ENCODE measurements at places on chromosomes 12 and 14.

DNA sequence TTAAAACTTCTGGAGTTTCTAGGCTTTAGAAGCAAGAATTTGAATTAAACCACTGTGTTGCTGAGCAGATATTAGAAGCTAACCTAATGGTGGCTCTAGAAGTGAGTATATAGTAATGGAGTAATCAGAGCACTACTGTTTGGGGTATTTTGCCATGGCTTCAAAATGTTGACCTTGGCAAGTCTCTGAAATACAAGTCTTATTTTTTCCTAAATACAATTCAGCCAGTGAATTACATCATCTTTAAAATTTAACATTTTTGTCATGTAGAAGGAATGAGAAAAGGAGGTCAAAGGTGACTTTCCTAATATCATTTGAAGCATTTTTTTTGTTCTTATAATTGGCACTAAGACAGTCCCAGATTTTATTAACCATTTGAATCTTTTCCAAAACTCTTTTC lies 25.2 kb downstream of the PMCH start:
- DNase-seq, result no peak

- DNase-seq, result no peak
Observed at GRCh38 chr14:78403278-78403815, 233.2 kb downstream of the NRXN3 start.

GRCh38 chr12:122870867-122871664 lies 24.9 kb downstream of the VPS37B start:
- DNase-seq, result peak; percentile 58

DNA sequence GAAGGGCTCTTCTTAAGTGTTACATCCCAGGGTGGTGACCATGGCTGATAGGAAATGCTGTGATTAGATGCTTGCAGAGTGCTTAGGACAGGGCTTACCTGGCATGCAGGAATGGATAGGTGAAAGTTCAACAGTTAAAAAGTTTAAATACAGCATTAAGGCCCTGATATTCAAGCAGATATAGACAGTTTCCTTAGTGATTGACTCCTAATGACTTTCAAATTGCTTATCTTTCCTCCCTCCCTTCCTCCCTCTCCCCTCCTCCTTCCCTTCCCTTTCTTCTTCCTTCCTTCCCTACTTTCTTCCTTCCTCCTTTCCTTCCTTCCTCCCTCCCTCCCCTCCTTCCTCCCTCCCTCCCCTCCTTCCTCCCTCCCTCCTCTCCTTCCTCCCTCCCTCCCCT lies 244.6 kb upstream of the NOS1 start:
- DNase-seq, result no peak

- DNase-seq, result no peak
Observed at GRCh38 chr12:95533985-95534384, 17.3 kb downstream of the USP44 start.

- DNase-seq, result no peak
Observed at GRCh38 chr12:114166362-114166761, 200.2 kb upstream of the RBM19 start.

DNA sequence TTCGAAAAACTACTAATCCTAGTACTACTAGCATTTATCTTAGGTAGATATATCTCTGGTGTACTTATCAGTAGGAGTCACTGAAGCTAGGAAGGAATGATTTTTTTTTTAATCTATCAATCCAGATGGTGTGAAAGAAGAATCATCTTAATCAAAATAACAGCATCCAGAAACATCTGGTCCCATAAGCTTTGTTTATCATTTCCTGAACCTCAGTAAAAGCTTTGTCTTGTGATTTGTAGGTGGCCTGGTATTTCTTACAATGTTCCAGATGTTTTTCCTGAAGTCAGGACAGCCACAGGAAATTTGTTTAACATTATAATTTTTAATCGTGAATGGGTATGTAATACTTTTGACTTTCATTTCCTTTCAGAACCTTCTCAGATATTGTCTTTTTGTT lies 28.0 kb upstream of the LUM start:
- no peak for DNase-seq

- DNase-seq, result no peak
Observed at GRCh38 chr12:30976206-30976605, 49.7 kb downstream of the TSPAN11 start.
